ENCODE measurements at places on chromosomes 13 and 19. TPM values are rescaled to one million over a fixed set of nuclear protein-coding genes. Genes with fewer than 3 reads are reported as not detected.

The PDE4C gene
- 0.14 TPM for total RNA-seq

The TTC9B gene
- total RNA-seq = under 0.01 TPM

The IL11 gene
- 1.6 TPM for total RNA-seq

The IZUMO2 gene
- total RNA-seq = not detected

The DZIP1 gene
- total RNA-seq = 6.5 TPM

The KLK15 gene
- total RNA-seq = not detected

The F10 gene
- not detected for total RNA-seq

The GPR4 gene
- not detected for total RNA-seq

The ZSCAN1 gene
- total RNA-seq = not detected

The ZNF154 gene
- 4.7 TPM for total RNA-seq

The RB1 gene
- total RNA-seq = 44.8 TPM

The PSG7 gene
- total RNA-seq = not detected

The CGB3 gene
- not detected for total RNA-seq

The LMO7 gene
- 123 TPM for total RNA-seq

The ANKLE1 gene
- total RNA-seq = 0.64 TPM

The ZNF610 gene
- 6.5 TPM for total RNA-seq

The EPS8L1 gene
- total RNA-seq = 96.7 TPM

The SIGLEC7 gene
- total RNA-seq = not detected

The STRN4 gene
- total RNA-seq = 85.8 TPM

The ARHGAP33 gene
- not detected for total RNA-seq

The TNFRSF19 gene
- total RNA-seq = 0.50 TPM

The LGALS14 gene
- not detected for total RNA-seq

The ZNF57 gene
- 16.1 TPM for total RNA-seq

The PSPN gene
- total RNA-seq = 2.4 TPM

The CLEC17A gene
- not detected for total RNA-seq

The SPIB gene
- total RNA-seq = not detected

Data from nasal cavity respiratory epithelium epithelial cell of viscerocranial mucosa (primary cell).